DMS 273 treated with DMSO at 0.1 percent for 48 hours (cell line): ENCODE measurements at places on chromosomes 1 and 21.

- DNase-seq = no peak
Observed at GRCh38 chr1:43764581-43764980, 57.2 kb downstream of the ST3GAL3 start.

DNA sequence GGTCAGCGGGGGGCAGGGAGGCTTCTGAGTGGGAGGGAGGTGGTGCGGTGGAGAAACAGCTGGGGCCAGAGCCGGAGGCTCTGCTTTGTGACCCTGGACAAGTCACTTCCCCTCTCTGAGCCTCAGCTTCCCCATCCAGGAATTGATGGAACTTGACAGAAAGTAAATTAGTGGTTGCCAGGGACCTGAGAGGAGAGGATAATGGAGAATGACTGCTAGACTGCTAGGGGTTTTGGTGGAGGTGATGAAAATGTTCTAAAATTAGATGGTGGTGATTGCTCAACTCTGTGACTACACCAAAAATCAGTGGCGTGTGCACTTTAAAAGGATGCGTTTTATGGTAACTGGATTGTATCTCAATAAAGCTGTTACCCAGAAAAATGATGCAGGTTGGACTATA is 100.9 kb downstream of the ARHGEF10L start:
- no peak for DNase-seq

GRCh38 chr1:45522324-45523104 is 830 bp upstream of the PRDX1 start:
- DNase-seq = no peak

GRCh38 chr21:45595574-45596295 is 47.8 kb upstream of the PCBP3 start:
- no peak for DNase-seq

DNA sequence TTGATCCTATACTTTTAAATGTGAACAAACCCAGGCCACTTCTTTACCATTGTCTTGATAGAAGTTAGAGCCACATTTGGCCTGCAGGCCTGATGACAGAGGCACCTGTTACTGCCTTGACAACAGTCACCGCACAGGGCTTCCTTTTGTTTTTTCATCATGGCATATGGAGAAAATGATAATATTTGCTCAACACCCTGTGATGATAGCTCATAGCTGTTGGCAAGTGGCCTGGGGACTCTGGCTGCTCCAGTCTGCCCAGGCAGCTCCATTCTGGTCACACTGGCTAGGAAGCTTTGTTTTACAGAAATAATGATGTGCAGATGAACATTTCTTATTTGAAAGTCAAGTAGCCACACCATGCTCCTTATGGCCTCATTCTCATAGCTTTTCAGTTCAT is 89.6 kb upstream of the GPR88 start:
- no peak for DNase-seq

DNA sequence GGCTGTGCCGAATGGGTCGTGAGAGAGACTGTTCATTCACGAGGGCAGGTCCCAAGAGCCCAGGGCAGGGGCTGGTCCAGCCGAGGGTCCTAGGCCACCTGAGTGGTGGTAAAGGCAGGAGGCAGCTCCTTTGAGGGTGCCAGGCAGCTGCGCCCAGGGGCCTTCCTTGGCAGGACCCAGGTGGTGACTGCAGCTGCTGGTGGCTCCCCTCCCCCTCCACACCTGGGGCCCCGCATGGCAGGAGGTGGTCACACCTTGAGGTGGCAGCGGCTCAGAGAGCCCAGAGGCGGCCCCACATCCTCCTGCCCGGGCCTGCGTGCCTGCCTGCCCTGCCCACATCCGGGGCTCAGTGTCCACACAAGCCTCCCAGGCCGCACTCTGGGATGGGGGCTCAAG is 9.8 kb upstream of the PLCH2 start:
- DNase-seq = no peak

DNA sequence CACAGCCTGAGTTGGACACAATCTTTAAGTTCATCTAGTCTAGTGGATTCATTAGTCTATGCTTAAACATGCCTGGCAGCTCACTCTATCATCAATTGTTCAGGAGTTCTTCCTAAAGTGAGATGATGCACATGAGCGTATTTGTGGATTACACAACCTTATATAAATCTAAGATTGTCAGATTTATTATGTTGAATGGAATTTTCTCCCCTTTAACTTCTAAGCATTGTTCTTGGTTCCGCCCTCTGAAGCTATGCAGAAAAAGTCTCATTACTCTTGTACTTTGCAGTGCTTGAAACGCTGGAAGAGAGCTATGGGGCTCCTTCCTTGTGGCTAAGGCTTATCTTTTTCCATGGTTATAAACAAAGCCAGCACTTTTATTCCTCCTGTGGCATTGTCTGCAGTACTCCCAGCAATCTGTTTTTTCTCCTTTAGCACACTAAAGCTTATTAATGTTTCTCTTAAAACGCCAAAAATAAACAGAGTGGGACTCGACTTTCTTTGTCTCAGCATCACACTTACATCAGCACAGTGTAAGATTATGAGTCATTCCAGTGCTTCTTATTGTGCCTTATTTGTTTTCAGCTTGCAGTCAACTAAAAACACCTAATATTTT is 316.8 kb upstream of the CAMK1G start:
- no peak for DNase-seq

DNA sequence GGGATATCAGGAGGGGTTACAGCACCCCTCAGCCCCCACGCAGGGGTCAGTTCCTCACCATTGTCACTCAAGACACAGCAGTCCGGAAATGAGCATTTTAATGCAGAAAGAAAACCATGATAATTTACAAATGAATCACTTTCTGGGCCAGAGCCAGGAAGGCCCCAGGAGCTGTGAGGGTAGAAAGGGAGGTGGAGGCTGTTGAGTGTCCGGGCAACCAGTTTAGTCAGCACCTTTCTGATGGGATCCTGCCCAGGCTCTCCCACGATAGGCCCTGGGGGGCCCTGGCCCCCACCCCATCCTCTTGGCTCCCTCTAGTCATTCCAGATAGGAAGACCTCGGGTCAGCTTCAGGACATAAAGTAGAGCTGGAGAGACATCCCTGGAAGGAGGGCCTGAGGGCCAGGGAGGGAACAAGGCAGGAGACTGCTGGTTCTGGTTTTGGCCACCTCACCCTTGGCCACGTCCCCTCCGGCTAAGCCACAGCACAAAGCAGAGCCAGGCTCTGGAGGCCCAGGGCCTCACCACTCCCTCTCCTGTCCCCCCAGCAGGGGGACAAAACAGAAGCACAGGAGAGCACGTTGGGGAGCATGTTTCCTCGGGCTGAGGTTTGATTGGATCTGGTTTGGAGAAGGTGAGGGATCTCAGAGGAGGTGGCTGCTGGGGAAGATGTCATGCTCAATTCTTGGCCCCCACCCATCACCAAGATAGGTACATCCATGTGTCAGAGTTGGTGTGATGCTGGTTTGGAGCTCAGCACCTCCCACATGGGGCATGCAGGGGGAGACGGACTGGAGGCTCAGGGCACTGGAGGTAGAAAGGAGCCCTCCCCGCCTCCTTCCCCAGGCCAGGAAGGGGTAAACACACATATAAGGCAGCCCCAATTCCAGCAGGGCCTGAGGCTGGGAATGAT is 20.6 kb downstream of the ETNK2 start:
- DNase-seq = no peak

- DNase-seq = no peak
Observed at GRCh38 chr1:207389728-207390464, 64.2 kb upstream of the CR2 start.

GRCh38 chr1:31725134-31725533 is 21.3 kb upstream of the COL16A1 start:
- DNase-seq = no peak

DNA sequence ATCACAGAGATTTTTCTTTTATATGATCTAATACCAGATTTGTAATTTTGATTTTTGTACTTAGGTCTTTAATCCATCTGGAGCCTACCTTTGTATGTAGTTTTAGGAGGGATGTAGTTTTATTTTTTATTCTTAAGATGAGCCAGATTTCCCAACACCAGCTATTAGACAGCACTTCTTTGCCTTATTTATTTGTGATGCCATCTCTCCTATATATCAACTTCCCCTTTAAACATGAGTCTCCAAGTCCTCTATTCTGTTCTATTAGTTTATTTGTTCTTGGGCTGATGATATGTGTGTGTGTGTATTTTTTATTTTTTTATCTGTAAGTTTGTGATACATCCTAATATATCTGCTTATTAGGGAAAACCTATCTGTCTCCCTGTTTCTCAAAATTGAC is 94.2 kb downstream of the PHTF1 start:
- no peak for DNase-seq

GRCh38 chr1:214123061-214123784 is 135.4 kb downstream of the PROX1 start:
- peak; percentile 65 for DNase-seq

- no peak for DNase-seq
Observed at GRCh38 chr1:13546791-13547190, 33.0 kb upstream of the LRRC38 start.

DNA sequence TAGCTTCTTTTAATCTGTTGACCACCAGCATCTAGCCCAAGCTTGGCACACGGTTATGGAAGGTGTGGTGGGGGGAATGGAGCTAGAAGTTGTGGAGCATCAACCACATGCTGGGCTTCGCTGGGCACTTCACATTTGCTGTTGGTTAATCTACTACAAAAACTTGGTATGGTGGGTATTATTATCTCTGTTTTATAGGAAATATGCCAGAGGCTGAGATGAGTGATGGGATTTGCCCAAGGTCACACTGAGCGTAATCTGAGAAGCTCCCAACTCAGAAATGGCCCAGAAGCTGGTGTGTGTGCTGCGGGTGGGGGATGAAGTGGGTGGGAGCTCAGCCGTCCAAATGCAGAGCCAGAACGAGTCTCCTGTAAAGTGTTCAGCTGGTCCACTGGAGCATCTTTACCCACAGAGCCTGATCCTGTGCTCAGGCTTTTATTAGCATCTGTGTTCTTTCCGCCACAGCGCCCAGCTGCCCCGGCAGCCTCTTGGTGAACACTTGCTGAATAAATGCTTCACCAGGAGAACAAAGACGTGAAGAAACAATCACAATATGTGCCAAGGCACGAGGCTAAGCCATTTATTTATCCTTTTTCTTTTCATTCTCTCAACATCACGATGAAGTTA is 98.6 kb upstream of the JUN start:
- DNase-seq = no peak

DNA sequence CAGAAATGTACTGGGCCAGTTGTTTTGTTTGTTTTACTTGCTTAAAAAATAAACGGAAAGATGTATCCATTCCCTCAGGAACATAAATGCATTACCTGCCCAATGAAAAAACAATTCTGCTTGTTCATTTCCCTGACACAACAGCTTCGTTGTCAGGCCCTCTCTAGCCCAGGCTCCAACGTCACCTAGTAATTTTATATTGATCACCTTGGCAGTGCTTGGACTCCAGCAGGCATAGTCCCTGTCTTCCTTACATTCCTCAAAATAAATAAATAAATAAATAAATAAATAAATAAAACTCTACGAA is 1.2 kb downstream of the CEP170 start:
- DNase-seq = no peak

DNA sequence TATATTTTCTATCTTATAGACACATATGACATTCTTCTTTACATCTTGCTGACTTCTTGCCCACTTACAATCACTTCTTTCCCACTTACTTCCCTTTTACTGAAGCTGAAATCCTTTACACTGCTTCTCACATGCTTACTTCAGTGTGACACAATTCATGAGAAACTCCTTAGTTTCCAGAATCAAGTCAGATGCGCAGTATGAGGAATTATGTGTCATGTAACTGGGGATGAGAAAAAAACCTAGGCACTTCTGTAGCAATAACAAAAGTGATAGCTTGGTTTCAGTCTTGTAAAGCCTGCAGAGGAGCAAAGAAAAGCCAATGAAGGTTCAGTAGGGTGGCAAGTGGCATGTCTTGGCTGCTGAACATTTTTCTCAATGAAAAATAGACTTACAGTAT is 566.2 kb upstream of the RGS18 start:
- DNase-seq = no peak

- no peak for DNase-seq
Observed at GRCh38 chr1:161791904-161792655, 26.0 kb downstream of the ATF6 start.

GRCh38 chr1:162822391-162823200 is 32.1 kb downstream of the HSD17B7 start:
- DNase-seq = no peak

DNA sequence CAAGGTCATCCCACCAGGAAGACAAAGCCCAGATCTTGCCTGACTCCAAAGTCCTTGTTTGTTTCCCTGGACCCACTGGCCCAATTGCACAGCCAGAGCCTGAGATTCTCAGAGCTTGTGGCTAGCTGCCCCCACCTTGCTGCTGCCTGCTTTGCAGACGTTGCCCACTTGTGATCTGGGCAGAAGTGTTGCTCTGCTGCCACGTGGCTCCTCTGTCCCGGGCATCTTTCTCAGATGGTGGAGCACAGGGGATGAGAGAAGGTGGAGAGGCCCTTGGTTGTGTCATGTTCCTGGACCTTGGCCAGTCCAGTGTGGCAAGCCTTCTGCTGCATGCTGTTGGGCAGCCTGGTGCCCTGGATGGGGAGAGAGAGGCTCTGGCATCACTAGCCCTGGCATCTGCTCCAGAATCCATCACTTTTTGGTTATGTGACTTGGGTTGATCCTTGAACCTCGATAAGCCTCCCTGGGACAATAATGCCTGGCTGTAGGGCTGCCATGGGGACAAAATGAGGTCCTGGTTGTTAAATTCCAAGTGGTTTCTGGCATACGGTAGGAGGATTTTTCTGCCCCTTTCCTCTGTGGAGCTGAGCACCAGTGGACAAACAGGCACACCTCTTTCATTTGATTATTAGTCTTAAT is 1.5 kb upstream of the NR0B2 start:
- no peak for DNase-seq

GRCh38 chr1:68100571-68100970 is 50.1 kb upstream of the DIRAS3 start:
- no peak for DNase-seq

DNA sequence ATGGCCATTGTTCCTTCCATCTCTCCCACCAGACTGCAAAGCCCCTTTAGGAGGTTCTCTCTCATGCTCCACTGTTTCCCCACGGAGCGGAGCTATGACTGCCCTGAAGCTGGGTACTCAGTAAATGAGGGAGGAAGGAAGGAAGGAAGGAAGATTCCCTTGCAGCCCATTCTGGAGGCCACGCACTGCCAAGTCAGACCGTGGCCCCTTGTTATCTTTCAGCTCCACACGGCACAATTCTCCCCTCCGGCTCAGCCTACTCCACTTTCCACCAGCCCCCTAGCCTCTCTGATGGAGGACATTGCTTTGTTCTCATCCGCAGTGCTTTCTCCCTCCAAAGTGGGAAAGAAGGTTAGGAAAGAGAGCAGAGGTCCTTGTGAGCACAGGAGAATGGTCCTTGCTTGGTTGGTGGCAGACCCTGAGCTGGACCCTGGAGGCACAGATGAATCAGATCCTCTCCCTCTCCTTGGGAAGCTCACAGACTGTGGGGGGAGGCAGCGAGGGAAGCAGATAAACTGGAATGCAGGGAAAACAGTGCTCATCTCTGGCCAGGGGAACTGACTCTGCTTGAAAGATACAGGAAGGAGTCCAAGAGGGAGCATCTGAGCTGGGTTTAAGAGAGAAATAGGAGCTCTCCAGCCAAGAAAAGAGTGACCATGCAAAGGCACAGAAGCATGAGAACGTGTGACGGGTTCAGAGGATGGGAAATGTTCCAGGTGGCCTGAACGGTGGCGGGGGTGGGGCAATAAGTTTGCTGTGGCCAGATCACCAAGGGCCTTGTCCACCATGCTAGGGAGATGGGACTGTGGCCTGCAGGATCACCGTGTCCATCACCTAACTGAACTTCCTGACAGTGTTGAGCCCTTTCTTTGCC is 52.6 kb downstream of the GLIS1 start:
- no peak for DNase-seq

- no peak for DNase-seq
Observed at GRCh38 chr1:113858982-113859381, 12.5 kb downstream of the PTPN22 start.

GRCh38 chr21:17270229-17270628 is 242.6 kb upstream of the CXADR start:
- DNase-seq = no peak
